ENCODE measurements at places on chromosomes 1 and 21.
A peak's percentile ranks its signal among the peaks of the same experiment; 100 is the strongest.

- peak; percentile 40 for DNase-seq
These were observed 338 bp downstream of the ACAP3 start for GRCh38 chr1:1307261-1307922.

DNA sequence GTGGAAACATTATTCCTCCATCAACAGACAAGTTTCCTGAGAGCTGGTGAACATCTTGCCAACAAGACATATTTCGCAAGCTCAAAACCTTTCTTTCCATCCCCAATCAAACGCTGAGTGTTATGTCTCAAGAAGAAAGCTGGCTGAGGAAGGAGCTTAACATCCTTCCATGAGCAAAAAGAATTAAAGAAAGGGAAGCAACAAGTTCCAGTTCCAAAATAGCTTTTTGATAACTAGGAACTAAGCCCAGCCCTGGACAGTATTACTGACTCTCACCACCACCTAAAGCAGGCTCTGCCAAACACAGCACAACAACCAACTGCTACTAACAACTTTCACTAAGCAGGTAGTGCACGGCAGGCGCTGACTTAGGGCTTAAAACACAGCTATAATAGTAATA, 50.2 kb downstream of the CAPZB start:
- DNase-seq: no peak

DNA sequence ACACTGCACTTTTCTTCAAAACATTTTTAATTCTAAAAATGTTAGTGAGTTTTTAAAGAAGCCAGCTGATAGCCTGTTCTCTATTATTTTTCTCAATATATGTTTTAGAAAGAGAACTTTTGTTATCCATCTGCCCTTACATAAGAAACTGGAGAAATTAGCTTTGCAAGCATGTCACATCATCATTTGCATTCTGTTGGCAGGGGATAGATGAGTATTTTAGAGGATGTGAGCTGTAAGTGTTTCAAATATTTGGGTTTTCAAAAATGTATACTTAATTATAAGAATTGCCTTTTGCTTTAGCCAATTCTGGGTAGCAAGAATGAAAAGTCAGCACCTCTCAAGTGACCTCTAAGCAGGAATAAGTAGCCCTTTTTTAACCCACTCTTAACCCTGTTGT, 7.4 kb downstream of the NFIA start:
- DNase-seq: no peak

GRCh38 chr21:37514038-37514667, 147.6 kb downstream of the DYRK1A start:
- no peak for DNase-seq

DNA sequence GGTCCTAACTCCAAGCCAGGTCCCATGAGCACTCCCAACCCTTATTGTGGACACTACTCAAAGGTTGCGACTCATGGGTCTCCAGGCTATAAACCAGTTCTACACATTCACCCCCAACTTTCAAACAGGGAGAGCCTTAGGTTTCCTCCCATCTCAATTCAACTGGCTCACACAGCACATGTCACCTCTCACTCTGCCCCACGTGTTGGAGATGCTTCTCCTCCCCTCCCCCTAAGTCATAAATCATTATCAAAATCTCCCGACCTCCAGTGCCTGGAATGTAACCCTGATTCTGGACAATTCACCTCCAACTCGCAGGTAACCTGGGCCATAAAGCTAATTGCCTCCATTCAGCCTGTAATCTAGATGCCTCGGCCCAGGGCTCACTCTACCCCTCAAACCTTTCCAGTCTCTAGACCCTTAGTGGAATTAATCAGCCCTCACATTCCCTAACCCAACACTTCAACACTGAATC, 595 bp downstream of the AK2 start:
- DNase-seq: no peak

DNA sequence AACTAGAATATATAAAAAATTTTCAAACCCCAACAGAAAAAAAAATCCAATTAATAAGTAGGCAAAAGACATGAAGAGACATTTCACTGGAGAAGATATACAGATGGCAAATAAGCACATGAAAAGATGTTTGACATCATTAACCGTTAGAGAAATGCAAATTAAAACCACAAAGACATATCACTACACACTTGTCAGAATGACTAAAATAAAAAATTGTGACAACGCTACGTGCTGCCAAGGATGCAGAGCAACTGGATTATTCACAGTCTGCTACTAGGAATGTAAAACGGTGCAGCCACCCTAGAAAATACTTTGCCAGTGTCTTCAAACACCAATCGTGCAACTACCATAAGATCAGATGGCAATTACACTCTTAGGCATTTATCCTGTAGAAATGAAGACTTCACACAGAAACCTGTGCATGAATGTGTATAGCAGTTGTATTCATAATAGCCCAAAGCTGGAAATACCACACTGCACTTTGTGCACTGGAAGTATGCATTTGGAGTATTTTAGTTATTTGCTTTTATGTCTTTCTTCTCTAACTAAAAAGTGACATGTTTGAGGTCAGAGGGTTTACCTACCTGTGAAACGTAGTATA, 75.3 kb upstream of the PALMD start:
- DNase-seq: no peak

DNA sequence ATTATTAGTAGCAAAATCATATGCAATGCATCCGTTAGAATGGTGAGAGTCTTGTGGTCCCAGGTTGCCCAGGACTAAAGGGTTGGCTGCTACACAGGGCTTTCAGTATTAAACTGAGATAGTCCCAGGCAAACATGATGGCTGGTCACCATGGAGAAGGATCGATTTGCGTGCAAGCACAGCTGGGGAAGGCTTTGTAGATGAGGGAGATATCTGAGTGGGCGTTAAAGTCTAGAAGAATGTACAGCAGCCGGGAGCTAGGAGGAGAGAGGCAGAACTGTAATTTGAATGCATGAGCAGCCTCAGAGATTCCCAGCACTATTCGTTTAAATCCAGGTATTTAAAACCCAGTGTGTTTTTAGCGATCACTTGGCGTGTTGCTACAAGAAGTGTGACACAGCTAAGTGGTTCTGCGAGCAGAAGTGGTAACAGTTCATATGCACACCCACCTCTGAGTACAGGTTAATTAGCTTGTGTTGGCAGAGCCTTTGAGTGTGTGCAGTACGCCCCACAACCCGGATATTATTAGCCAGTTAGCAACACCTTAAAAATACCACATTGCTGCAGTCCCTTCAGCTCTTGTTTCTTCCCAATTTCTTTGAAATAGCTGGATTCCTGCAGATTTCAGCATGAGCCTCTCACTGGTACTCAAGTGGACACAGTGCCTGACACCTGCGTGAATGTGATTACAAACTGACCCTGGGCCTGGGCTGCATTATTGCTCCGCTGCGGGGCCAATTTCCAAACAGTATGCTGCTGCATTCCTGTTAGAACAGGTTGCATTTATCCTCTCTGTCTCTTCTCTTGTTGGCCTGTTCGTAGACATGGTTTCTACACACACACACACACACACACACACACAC, 67.2 kb upstream of the SCAF4 start:
- DNase-seq: peak; percentile 34

- no peak for DNase-seq
These were observed 68.1 kb downstream of the VWA5B1 start for GRCh38 chr1:20358761-20359263.

DNA sequence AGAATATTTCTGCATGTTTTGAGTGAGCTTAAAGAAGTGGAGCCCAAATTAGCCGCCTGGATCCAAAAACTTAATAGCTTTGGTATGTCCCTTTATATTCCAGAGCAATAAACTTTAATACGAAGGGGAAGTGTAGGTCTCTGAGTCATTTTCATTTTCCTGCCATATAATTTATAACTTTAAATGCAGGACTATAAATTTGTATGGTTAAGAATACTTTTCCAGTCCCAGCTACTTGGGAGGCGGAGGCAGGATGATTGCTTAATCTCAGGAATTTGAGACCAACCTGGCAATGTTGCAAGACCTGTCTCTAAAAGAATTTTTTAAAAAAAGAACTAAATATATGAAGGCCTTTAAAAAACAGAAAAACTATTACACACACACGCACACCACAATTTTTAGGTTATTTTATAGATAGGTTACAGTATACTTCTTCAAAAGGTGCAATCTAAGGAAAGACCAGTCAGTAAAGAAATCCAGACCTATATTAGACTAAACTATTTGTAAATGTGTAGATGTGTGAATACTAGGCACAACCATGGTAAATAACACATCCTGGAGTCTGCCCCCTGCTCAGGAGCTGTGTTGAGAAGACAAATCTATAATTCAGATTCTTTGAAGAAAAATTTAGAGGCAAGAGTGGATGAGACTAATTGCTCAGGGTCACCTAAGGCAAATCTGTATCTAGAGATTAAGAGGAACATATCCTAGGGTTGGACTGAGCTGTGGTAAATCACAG, 80.3 kb downstream of the TTC3 start:
- DNase-seq: no peak

DNA sequence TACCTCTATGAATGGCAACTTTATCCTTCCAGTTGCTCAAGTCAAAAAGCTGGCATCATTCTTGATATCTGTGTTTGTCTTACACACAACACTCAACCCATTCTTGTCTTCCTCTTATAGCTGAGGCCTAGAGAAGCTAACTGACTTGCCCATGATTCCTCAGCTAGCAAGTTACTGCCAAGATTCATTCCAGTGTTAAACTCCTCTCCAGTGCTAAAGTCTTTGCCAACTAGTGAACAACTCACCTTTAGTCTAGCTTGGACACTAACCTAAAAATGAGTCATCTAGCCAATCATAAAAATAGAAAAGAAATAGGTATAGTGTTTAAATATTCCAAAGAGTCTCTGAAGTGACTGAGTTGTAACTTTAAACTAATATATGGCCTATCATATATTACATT, 45.6 kb upstream of the RGS2 start:
- no peak for DNase-seq

DNA sequence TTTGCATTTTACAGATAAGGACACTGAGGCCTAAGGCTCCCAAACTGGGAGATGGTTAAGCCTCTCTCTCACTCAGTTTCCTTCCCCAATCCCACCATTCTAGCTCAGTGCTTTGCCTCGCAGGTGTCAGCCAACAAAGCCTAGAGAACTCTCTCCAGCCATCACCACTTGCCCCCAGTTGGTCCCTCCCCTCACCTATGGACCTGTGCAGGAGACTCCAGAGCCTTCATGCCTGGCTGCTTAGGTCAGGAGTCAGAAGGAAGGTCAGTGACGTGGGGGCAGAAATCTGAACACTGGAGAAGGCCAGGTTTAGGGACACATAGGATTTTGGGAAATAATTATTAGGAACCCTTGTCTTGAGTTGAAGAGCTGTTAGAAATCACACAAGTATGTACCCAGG, 295.3 kb downstream of the PTPRU start:
- DNase-seq: no peak

DNA sequence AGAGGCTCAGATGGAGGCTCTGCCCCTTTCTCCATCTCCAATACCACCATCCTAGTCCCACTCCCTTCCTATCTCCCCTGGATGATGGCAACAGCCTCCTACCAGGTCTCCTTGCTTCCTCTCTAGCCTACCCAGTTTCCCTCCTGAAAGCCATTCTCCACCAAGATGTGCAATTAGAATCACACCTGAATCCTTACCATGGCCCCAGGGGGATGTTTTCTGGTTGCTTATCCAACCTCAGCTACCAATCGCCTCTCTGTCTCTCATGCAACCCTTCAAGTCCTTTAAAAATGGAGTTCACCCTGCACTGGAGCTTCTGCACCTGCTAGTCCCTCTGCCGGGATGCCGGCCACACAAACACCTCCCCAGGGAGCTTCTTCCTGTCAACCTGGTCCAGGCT, 2.9 kb downstream of the RCAN1 start:
- no peak for DNase-seq

DNA sequence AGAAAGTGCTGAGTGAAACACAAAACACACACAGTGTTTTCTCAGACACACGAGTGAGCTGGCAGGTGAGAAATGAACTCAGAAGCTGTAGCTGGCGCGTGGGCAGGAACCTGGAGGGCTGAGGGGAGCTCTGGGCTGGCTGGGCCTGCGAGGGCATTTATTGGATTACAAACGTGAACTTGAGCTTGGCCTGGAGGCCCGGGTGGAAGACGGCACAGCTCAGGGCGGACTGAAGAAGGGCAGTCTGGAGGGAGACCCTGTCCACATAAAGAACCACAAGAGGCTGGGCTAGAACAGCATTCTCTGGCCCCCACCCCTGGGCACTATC, 52.1 kb upstream of the ADARB1 start:
- DNase-seq: no peak

DNA sequence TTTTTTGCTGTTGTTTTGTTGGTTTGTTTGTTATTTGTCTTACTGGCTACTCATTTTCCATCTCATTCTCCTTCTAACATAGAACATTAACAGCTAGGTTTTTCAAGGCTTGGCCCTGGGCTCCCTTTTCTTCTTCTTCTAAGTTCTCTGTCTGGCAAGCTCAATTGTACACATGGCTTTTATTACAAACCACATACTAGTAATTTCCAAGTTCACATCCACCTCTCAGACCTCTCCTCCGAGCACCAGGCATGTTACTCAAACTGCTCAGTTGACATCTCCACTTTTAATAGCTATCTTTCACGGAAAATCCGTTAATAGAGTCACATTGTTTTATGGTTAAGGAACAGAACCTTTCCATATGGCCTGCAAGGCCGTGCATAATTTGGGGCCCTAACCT, 736.9 kb upstream of the ADAMTS5 start:
- peak; percentile 17 for DNase-seq

GRCh38 chr1:234989479-234990327, 138.9 kb downstream of the TOMM20 start:
- no peak for DNase-seq

GRCh38 chr1:47424336-47424982, 8.4 kb downstream of the FOXE3 start:
- DNase-seq: peak; percentile 81

DNA sequence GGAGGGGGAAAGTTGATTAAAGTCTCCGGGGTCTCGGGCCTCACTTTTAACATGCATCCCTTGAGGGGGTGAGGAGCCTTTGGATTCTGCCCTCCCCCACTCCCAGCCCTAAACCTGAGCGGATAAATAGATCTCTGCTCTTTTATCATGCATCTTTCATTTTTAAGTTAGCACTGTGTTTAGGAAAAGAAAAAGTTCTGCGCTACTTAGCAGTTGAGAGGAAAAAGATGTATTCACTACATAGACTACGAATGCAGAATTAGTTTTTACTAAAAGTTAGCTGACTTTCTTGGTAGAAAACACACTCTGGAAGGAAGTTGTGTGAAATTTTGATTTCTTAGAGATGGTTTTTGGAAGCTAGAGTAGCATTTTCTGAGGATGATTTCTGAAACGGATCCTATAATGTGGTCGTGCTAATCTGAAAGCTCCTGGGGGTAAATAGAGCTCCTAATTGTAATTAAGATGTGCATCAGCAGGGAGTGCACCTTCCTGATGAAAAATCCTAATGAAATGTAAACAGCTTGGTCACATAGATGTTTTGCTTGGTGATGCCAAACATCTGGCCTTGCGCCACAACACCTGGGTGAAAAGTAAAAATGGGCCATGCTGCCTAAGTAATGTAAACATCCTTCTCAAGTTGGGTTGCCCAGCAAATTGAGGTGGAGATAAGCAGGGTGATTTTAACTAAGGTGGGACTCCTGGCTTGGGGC, 1.8 kb downstream of the ROR1 start:
- no peak for DNase-seq

GRCh38 chr1:216111842-216112241, 311.4 kb downstream of the USH2A start:
- DNase-seq: no peak

GRCh38 chr1:201085902-201086735, 26.1 kb downstream of the CACNA1S start:
- DNase-seq: no peak

Data from eye (tissue), 1 donor.